ENCODE measurements at places on chromosomes 6 and 20. TPM values are rescaled to one million over a fixed set of nuclear protein-coding genes. Genes with fewer than 3 reads are reported as not detected.

Gene SERPINB6
- 75.6 TPM for total RNA-seq

DNA sequence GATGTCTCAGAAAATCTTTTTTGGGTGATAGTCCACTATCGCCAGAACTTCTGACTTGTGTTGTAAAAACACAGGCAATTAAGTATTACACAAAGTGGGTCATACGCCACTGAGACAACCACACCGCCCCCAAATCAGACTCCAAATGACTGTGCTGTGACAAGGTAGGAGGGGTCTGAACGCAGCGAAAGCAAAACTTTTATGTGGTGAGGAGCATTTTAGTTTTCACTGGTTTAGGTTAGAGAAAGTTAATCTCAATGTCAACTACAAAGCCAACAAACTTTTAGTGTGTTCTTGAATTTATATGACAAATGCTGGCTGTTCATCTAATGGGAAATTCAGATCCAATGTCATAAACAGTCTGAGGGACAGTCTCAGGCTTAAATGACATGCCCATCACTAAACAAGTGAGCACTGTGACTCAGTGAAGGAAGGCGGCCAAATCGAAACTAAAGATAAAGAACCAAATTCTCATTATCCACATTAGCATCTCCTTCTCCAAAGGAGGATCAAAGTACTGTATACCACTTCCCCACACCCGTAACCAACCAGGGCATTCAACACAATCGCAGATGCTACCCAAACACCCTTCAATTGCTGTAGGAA lies 186.7 kb downstream of the GJA10 start:
- H3K36me3 ChIP-seq: no peaks in the 10 kb centered on the region
- no peak overlapping the region for H3K27ac ChIP-seq
- no peak for DNase-seq
- H3K4me3 ChIP-seq: no peak overlapping the region
- H3K4me1 ChIP-seq: peaks cover 5% of the 10 kb centered on the region
- H3K27me3 ChIP-seq: no peaks in the 10 kb centered on the region

DNA sequence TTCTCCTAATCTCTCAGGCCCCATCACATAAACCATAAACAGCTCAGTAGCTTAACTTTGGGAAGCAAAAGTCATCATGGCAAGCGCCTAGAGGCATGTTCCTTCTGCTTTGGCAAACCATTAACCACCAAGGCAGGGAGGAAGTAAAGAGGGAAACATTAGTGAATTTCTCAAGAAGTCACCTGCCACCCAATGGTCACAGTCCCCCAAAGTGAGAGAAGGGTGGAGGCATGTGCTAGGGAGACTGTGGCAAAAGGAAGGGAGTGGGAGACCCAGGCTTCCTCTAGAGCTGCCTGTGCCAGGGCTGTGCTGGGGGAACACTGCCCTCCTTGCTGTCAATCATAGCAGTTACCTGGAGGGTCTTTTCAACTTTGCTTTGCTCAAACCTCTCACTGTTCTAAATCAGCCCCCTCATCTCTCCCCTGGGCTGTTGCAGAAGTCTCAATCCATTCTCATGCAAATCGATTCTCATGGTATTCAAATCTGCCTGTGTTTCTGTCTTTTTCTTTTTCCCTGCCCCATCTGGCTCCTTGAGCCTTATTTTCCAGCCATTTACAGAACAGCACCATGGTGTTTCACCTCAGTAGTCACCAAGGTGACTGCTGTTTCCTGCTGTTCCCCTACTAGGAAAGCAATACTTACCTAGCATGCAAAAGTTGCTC lies 1.8 kb upstream of the RNF24 start:
- H3K4me1 ChIP-seq: peaks cover 17% of the 10 kb centered on the region
- no peak overlapping the region for H3K27ac ChIP-seq
- no peaks in the 10 kb centered on the region for H3K36me3 ChIP-seq
- DNase-seq: no peak
- peak overlapping the region; percentile 2 for H3K4me3 ChIP-seq

DNA sequence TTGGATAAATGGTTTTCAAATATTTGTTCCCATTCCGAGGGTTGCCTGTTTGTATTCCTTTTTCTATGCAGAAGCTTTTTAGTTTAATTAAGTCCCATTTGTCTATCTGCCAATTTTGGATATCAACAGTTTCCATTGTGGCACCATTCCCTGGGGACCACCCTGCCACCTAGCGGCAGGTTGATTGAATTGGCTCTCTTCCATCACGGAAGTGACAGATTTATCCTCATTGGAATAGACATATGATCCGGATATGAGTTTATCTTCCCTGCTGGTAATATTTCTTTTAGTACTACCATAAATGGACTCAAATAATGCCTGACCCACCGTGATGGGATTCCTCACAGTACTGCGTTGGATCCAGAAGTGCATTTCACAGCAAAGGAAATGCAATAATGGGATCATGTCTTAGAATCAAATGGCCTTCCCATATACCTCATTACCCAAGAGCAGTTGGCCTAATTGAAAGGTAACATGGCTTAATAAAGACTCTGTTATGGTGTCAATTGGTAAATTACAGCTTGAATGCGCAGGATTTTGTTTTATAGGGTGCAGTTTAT lies 327.0 kb downstream of the BMP2 start:
- H3K27ac ChIP-seq: no peak overlapping the region
- H3K27me3 ChIP-seq: no peaks in the 10 kb centered on the region
- no peak overlapping the region for H3K4me3 ChIP-seq
- DNase-seq: peak; percentile 65

Measured in MCF 10A (cell line).